ENCODE measurements at places on chromosomes 1 and 21. TPM values are rescaled to one million over a fixed set of nuclear protein-coding genes. Genes with fewer than 3 reads are reported as not detected.

DNA sequence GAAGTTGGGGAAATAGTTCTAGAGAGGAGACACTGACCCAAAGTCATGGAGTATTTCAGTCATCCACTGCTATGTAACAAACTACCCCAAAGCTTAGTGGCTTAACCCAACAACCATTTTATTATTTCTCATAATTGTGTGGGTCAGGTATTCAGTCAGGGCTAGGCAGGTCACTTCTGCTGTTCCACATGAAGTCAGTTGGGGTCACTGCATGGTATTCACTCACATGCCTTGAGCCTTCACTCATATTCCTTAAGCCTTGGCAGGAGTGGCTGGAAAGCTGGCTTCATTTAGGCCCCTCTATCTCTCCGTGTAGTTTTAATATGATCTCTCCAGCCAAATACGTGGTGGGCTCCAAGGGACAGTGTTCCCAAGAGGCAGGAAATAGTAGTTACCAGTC, 17.5 kb upstream of the RNF11 start:
- DNase-seq = no peak

BMP8B gene
- total RNA-seq = 0.07 TPM

GRCh38 chr1:112044745-112045144, 55.3 kb upstream of the KCND3 start:
- DNase-seq = no peak

CD53 gene
- total RNA-seq = not detected

Measured in pulmonary artery endothelial cell (primary cell).